A549 treated with Mapracorat at 1 μM for 4 hours (cell line): ENCODE measurements at places on chromosomes 16 and 17. TPM values are rescaled to one million over a fixed set of nuclear protein-coding genes. Genes with fewer than 3 reads are reported as not detected.

SLC52A1 gene
- 0.42 to 0.97 TPM (median 0.76 TPM) in 5 replicates for total RNA-seq

MYCBPAP gene
- 0.32 to 1.2 TPM (median 0.84 TPM) in 5 replicates for total RNA-seq

VPS25 gene
- 119 to 142 TPM (median 124 TPM) in 5 replicates for total RNA-seq

SBK1 gene
- total RNA-seq = 0.19 to 0.36 TPM (median 0.26 TPM) in 5 replicates

MFSD6L gene
- total RNA-seq = not detected in 5 replicates

CACNG3 gene
- not detected in 5 replicates for total RNA-seq

TMEM88 gene
- total RNA-seq = 0.33 to 1.1 TPM (median 0.63 TPM) in 5 replicates

SCNN1B gene
- 0.40 to 1.3 TPM (median 0.55 TPM) in 5 replicates for total RNA-seq

FUS gene
- total RNA-seq = 503 to 575 TPM (median 524 TPM) in 5 replicates

HES7 gene
- total RNA-seq = 1.8 to 6.1 TPM (median 5.3 TPM) in 5 replicates

SDR42E2 gene
- not detected in 5 replicates for total RNA-seq

SDR42E1 gene
- 0.81 to 1.9 TPM (median 1.1 TPM) in 5 replicates for total RNA-seq

MMP25 gene
- total RNA-seq = 0.78 to 1.4 TPM (median 0.94 TPM) in 5 replicates
